ENCODE measurements at places on chromosomes 1 and 21. TPM values are rescaled to one million over a fixed set of nuclear protein-coding genes. Genes with fewer than 3 reads are reported as not detected.

CR1 gene
- total RNA-seq: 0.31 TPM

FYB2 gene
- total RNA-seq: 0.94 TPM

BARHL2 gene
- total RNA-seq: not detected

CENPL gene
- 16.6 TPM for total RNA-seq

RGS18 gene
- total RNA-seq: 0.94 TPM

FNDC5 gene
- total RNA-seq: 16.9 TPM

KCNA3 gene
- total RNA-seq: 36.0 TPM
